SHP77 treated with DMSO at 0.1 percent for 48 hours (cell line): ENCODE measurements at places on chromosomes 4 and X.

DNA sequence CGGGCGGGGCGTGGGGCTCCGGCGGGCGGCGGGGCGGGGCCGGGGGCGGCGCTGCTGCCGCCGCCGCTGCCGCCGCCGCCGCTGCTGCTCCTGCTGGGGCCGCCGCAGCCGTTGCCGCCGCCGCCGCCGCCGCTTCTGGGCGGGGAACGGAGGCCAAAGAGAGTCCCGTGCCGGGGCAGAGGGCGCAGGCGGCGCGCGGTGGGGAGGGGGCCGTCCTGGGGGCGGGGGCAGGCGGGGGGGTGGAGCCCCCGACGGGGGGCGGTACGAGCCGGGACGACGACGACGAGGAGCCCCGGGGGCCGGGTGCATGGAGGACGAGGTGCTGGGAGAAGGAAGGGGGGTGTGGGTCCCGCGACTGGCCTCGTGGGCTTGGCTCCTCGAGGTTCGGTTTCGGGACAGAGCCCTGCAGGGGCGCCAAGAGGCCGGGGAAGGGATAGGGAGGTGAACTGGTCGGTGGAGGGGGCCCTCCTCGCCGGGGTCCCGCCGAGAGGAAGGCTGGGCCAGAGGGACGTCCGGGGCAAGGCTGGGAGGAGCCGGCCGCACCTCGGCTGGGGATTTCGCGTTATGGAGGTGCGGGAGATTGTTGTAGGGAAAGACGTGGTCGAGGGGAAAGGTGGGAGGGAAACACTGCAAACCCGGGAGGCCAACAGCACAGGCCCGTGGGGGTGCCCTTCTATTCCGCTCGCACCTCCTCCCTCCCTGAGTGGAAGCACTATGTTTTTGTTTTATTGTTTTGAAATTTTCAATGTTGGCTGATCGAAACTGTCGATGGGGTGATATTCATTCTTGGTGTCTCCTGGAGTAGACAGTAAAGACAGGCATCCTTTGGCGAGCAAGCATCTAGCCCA, 1.9 kb downstream of the BCORL1 start:
- no peak for DNase-seq

GRCh38 chr4:128031756-128032384, 29.2 kb upstream of the LARP1B start:
- DNase-seq, result no peak

GRCh38 chr4:74623041-74623440, 171.3 kb downstream of the BTC start:
- DNase-seq, result no peak

DNA sequence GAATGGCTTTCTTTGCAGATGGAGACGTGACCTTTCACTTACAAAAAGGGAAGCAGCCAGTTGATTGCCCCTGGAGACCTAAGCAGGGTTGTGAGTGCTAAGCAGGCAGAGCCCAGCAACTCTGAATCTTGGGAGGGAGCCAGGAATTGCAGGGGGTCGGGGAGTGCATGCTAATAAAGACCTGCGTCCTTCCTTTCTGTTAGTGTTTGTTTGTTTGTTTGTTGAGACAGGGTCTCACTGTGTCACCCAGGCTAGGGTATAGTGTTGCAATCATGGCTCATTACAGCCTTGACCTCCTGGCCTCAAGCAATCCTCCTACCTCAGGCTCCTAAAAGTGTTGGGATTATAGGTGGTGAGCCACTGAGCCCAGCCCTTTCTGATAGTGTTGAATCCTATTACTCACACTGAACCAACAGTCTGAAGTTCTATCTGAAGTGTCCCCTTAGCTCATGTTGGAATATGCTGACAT, 137.4 kb downstream of the CEP135 start:
- no peak for DNase-seq

DNA sequence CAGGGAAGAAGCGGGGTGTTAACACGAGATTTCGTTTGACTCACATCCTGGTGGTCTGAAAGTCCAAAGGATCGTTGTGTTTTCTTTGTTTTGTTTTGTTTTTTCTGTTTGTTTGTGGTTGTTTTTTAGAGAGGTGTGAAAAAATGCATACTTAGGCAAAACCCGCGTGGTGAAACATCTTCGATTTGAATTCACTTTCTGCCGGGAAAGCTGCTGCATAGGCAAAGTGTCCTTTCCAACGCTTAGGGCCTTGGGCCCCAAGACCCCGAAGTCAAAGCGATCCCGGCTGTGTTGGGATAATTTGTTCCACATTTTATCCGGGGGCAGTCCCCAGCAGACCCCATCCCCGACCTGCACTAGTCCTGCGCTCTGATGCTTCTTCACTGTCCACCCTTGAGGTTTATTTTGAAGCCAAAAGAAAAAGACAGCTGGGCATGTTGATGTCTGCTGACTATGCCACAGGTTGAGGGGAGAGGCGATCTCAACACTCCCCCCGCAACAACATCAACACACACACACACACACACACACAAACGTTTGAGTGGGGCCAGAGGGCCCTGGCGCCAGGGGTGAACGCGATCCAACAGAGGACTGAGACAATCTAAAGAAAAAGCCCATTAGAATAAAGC, 2.0 kb downstream of the MSX1 start:
- no peak for DNase-seq
